ENCODE measurements at places on chromosomes 13 and 19. TPM values are rescaled to one million over a fixed set of nuclear protein-coding genes. Genes with fewer than 3 reads are reported as not detected.

The KLK15 gene
- total RNA-seq, result not detected

The TTYH1 gene
- total RNA-seq, result not detected

The MISP3 gene
- 0.49 TPM for total RNA-seq

The KLK3 gene
- total RNA-seq, result not detected

The POLD1 gene
- total RNA-seq, result 12.3 TPM

The PSPN gene
- total RNA-seq, result 2.9 TPM

The NALCN gene
- 0.49 TPM for total RNA-seq

The CDC42EP5 gene
- total RNA-seq, result 36.8 TPM

The PROZ gene
- total RNA-seq, result not detected

The PRMT1 gene
- 192 TPM for total RNA-seq

The ZNF544 gene
- total RNA-seq, result 33.3 TPM

The KCNRG gene
- total RNA-seq, result 3.0 TPM

The TEX29 gene
- not detected for total RNA-seq

The PSG6 gene
- total RNA-seq, result not detected

The DCT gene
- total RNA-seq, result not detected

The AMER2 gene
- total RNA-seq, result not detected

All from hair follicle dermal papilla cell (primary cell).